ENCODE measurements at places on chromosomes 6 and 20. TPM values are rescaled to one million over a fixed set of nuclear protein-coding genes. Genes with fewer than 3 reads are reported as not detected.

Gene SAMD3
- not detected for total RNA-seq

Gene C20orf173
- not detected for total RNA-seq

Gene OR12D3
- total RNA-seq = not detected

Gene EPHA7
- 0.04 TPM for total RNA-seq

Gene KCNK5
- 1.00 TPM for total RNA-seq

Gene SCRT2
- not detected for total RNA-seq
